ENCODE measurements at places on chromosomes 6 and 20.

DNA sequence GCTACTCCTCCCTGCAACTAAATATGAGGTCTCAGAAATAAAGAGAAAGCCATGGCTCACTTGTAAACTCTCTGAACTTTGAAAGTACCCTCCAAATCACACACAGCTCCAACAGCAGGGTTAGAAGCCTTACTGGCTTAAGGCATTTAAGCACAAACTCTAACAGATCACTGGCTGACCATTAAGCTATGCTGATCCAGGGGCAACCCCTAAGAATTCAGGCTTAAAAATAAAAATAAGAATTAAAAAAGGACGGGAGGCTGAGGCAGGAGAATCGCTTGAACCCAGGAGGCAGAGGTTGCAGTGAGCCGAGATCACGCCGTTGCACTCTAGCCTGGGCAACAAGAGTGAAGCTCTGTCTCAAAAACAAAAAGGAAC is 21.8 kb downstream of the HLA-E start:
- no peak for DNase-seq

DNA sequence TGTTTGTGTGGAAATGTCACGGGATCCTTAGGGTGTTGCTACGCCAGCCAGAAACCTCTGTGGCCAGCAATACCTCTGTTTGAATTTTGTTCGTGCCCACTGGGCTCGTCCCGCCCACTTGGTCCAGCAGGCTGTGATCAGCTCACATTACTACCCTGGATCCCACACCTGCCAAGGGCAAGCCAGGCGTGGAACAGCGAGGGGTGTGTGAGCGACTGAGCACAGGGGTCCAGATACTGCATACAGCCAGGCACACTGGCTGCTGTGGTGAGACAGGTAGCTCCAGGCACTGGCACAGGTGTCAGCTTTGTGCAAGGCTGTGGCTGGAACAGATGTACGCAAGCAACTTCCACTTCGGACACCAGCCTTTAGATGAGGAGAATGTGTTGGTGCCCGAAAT is 718.9 kb downstream of the EPHA7 start:
- no peak for DNase-seq

GRCh38 chr6:44359973-44360372 is 17.5 kb downstream of the SPATS1 start:
- no peak for DNase-seq

DNA sequence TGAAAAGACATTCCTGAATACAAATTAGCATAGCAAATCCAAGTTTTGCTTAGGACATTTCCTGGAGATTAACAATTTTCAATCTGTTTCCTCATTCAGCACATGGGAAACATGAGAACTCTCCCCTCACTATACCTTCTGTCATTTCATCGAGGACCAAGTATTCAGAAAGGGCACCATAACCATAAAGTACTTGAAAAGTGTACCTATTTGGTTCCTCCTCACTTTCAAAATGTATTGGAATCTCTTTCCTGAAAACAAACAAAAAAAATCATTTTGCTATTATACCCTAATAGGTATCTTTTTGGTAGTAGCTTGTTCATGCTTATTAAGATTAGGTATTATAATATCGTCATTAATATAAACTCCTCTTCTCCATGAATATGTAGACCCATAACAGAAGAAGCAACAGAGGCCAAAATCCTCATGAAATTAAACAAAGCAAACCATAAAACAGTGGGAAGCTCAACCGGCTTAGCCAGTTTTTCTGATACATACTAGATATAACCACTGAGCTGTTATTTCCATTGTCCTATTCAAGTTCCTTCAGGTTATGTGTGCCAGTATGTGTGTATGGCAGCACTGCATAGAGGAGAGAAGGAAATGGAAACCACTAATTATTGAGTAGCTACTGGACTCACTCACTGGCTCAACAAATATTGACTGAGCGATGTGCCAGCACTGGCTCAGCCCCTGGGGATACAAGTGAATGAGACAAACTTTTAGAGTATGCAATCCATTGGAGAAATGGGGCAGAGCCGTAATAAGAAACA is 274.0 kb downstream of the MAFB start:
- DNase-seq = no peak

- DNase-seq = no peak
These were observed 64.3 kb downstream of the TTI1 start for GRCh38 chr20:37968841-37969401.

- DNase-seq = no peak
These were observed 88.9 kb upstream of the ECI2 start for GRCh38 chr6:4224067-4224978.

- DNase-seq = no peak
These were observed 7.9 kb downstream of the TUBB start for GRCh38 chr6:30727920-30728553.

GRCh38 chr6:137652961-137653705 is 158.9 kb upstream of the OLIG3 start:
- DNase-seq = no peak

DNA sequence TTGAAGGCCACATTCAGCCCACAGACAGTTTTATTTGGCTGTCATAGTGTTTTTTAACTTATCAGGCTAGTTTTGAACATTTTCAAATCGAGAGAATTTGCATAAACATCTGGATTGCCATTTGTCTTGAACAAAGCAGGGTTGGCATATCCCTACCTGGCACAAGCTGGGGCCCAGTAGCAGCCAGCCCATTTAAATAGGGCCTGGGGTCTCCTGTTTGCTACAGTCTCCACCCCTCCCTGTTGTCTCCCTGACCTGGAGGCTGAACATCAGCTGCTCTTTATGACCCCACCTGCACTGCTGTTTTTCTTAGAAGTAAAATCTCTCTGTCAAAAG is 10.5 kb downstream of the BCAS4 start:
- DNase-seq = no peak

- no peak for DNase-seq
These were observed 93.9 kb downstream of the RNASET2 start for GRCh38 chr6:166862287-166862977.

- DNase-seq = no peak
These were observed 655.4 kb upstream of the PTCHD4 start for GRCh38 chr6:48766349-48766748.

All from NCI-H446 treated with DMSO at 0.1 percent for 48 hours (cell line).